Upper lobe of left lung (tissue), 6 donors: ENCODE measurements at places on chromosomes 5 and 9. TPM values are rescaled to one million over a fixed set of nuclear protein-coding genes. Genes with fewer than 3 reads are reported as not detected.

The UQCRQ gene
- 327 TPM for total RNA-seq

The SPATA31A6 gene
- not detected for total RNA-seq

The FNIP1 gene
- total RNA-seq: 39.6 TPM

The CDK7 gene
- total RNA-seq: 24.5 TPM

- no peak for DNase-seq
Observed at GRCh38 chr9:22142671-22143070, 133.6 kb upstream of the CDKN2B start.

- no peak for DNase-seq
Observed at GRCh38 chr9:114256827-114257328, 66.0 kb upstream of the ORM1 start.

DNA sequence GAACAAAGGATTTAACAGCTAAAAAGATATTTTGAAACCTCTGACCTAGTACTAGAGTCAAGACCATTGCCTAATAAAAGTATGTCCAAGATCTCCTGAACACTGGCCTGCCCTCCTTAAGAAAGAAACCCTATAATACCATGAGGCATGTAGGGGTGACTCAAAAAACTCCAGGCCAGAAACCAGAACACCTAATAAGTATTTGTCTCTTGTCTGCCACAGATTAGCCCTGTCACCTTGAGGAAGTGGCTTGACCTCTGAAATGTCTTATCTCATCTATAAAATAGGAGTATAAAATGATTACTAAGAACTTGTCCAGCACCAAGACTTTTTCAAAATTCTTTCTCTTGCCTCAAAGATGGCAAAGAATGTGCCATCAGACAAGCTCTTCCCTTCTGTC is 125.5 kb upstream of the RASGRF2 start:
- DNase-seq: no peak

GRCh38 chr9:121277518-121278295 is 9.7 kb downstream of the GSN start:
- DNase-seq: no peak

- DNase-seq: no peak
Observed at GRCh38 chr5:1662559-1663085, 137.0 kb downstream of the MRPL36 start.

DNA sequence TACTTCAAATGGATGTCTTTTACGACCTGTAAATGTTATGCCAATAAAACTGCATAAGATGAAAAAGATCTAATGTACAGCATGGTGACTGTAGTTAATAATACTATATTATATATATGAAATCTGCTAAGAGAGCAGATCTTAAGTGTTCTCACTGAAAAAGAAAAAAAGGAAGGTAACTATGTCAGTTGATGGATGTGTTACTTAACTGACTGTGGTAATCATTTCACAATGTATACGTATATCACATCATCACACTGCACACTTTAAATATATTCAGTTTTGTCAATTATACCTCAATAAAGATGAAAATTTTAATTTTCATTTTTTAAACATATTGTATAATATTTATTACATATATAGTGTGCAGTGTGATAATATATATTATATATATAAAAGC is 31.9 kb downstream of the THBS4 start:
- no peak for DNase-seq

- DNase-seq: no peak
Observed at GRCh38 chr5:140642718-140643117, 3.5 kb downstream of the TMCO6 start.

- peak; percentile 59 for DNase-seq
Observed at GRCh38 chr9:107819772-107820565, 330.4 kb upstream of the KLF4 start.

DNA sequence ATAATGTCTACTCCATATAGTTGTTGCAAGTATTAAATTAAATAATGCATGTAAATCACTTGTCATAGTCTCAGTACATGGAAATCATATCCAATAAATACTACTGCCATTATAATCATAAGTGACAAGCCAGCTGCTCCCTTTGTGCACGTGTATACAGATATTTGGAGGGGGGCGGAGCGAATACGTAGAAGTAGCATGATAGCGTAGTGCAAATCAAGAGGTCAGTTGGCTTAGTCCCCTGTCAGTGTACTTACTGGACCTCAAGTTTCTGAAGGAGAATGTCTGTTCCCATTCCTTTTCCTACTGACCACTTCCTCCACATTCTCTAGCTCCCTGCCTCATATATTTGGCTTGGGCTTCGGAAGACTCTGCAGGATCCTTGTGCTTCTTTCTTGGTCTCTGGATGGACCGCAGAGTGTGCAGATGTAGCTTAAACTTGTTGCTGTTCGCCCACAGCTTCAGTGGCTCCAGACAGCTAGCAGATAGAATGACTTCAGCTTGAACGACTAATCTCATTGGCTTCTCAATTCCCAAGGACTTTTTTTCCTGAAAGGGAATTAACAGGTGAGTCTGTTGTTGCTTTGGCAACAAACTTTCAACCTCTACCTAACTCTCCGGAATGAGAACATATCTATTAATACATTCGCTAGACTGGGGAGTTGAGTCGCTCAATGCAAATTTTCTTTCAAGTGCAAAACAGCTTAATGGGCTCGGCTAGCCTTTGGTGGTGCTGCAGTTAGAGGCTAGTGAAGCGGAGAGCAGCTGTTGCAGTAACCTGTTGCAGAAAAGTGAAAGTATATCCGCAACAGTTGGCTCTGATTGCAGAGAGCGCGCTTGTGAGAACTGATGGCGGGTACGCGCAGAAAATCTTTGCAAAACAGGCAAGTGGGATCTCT is at the start of gene PCDHB1:
TSS of gene PCDHB1 (plus strand) at position 753 of the 899 bp plus-strand sequence. CDS start at position 850, 97 bp downstream.
- no peak for DNase-seq

- DNase-seq: no peak
Observed at GRCh38 chr5:17897776-17898175, 263.5 kb downstream of the TAF11L14 start.

GRCh38 chr5:59285300-59286016 is 608.1 kb downstream of the PDE4D start:
- no peak for DNase-seq

GRCh38 chr9:68530618-68531017 is 10.1 kb downstream of the TMEM252 start:
- DNase-seq: peak; percentile 63

GRCh38 chr9:19457693-19458009 is 48.8 kb downstream of the ACER2 start:
- no peak for DNase-seq

DNA sequence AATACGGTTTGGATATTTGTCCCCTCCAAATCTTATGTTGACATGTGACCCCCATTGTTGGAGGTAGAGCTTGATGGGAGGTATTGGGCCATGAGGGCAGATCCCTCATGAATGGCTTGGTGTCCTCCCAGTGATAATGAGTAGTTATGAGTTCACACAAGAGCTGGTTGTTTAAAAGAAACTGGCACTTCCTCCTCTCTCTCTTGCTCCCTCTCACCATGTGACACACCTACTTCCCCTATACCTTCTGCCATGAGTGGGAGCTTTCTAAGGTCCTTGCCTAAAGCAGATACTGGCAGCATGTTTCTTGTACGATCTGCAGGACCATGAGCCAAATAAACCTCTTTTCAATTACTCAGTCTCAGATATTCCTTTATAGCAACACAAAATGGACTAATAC is 132.0 kb downstream of the PIK3R1 start:
- no peak for DNase-seq

DNA sequence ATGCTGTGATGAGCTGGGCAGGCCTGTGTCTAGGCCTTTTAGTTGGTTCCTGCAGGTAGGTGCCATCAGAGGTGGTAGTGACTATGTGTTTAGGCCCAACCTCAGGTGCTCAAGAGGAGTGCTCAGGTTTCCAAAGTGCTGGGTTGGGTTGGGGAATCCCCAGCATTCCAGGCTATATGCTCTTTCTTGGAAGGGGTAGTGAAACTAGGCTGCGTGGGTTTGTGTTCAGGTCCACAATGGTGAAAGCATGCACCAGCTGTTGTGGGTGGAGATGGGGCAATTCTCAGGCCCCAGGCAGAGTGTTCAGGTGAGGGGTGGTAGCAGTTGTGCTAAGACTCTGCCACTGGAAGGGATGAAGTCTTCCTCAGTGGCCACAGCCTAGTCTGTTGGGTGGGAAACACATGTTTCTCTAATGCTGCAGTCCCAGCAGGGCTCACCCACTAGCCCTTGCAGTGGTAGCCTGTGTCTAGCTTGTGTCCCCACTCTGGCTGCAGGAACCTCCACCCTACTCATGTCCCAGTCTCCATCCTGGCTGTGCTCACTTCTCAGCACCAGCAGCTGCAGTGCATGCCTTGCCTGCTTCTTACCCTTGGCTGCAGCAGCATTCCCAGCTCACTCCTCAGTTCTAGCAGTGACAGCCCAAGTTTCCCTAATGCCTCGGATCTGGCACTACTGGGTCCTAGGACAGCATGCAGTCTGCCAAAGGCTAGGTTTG is 78.9 kb downstream of the FAM170A start:
- no peak for DNase-seq

DNA sequence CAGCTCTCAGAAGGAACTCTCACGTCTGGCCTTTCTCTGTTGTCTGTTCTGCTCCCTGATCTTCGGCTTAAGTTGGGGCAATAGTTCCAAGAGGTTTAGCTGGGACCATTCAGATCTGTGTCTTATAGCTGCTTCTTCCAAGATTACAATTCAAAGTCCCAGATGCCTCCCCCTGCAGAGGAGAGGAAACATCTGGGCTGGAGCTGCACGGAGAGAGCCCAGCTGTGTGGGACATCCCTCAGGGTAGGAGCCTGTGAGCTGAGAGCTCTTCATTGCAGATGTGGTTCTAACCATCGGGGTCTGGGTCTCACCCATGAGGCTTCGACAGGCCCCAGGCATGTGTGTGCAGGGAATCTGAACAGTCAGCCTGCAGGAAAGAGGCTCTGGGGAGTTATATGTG is 9.0 kb upstream of the PHF19 start:
- DNase-seq: no peak

DNA sequence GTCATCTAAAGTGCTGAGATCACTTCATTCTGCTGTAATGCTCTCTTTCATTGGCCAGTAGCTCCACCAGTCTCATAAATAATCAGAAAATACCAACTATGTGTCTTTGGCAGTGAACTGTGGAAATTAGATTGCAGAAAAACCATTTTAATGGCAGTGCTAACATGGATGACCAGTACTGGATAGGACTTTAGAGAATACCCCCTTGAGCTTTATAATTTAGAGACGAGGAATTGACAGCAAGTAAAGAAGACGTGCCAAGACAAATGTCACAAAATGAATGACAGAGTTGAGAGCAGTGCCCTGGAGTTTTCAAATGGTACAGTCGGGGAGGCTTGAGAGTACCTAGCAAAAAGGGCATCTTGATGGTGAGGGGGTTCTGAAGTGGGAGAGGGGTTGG is 5.8 kb downstream of the MSANTD3 start:
- no peak for DNase-seq

GRCh38 chr9:134125413-134126095 is 10.3 kb upstream of the WDR5 start:
- DNase-seq: no peak

DNA sequence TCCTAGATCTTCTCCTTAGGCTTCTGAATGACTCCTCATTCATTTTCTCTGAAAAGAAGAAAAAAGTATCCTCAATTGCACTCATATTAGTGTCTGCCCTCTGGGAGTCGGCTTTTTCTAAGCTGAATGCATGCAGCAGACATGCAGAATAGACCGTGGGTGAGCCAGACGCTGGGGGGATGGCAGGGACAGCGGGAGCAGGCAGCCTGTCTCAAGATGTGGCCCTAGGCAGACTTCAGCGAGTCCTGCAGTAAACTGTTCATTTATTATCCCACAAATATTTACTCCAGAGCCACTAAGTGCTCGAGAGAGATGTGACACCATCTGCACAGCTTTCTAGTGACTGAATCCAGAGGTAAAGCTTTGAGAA is 164.9 kb upstream of the RAI14 start:
- no peak for DNase-seq

DNA sequence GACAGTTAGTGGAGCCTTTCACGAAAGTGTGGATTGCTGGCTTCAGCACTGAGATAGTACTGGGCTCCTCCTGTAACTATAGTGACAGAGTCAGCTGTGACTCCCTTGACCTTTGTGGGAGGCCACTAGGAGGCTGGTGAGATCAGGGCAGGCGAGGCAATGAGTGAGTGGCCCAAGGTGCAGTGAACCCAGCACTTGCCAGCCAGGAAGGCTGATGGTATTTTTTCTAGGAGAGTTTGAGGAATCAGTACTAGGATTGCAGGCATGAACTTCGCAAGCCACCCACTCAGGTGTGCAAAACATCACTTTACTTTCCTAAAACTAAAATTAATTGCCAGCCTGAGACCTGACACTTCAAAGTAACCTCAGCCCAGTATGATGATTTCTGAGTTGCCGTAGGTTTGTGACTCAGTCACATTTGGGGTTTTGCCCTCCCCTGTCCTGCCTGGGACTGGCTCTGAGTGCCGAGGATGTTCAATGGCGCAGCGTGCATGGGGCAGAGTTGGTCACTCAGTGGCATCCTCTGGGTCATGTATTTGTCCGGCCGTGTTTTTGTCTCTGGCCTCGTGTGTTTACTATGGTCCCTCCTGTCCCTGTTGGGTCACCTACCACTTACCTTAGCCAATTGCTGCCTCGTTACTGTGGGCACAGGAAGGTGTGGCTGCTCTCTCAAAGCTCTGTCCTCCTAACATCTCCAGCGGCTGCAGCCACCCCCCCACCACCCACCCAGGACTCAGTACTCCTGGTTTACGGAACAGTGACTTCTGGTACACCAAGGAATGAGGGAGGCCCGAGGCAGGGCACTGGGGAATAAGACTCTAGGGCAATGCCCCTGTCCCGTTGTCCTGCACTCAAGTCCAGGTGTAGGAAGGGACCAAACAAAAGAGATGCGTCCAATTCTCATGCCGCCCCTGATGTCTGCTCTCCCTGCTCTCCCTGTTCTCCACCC is 67.2 kb downstream of the IL31RA start:
- DNase-seq: no peak

- DNase-seq: no peak
Observed at GRCh38 chr5:169531631-169532030, 51.9 kb upstream of the SPDL1 start.

DNA sequence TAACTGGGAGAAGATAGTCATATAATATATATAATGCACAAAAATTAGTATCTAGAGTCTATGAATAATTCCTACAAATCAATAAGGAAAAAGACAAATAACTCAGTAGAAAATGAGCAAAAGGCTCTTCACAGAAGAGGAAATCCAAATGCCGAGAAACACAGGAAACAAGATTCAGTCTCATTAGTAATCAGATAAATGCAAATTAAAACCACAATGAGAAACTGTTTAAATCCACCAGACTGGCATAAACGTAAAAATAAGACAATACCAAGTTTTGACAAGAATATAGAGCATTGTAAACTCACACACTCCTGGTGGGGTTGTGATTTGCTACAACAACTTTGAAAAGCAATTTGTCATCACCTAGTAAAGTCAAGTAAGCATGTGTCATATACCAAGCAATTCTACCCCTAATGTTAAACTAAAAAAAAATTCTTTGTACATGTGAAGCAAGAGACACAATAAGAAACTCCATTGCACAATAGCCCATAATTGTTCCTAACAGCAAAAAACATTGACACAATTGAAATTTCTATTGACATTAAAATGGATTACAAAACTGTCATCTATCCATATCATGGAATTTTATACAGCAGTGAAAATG is 21.0 kb upstream of the UBLCP1 start:
- DNase-seq: no peak

GRCh38 chr5:22051881-22052280 is 801.3 kb downstream of the CDH12 start:
- no peak for DNase-seq
